ENCODE measurements at places on chromosomes 2 and 18.

DNA sequence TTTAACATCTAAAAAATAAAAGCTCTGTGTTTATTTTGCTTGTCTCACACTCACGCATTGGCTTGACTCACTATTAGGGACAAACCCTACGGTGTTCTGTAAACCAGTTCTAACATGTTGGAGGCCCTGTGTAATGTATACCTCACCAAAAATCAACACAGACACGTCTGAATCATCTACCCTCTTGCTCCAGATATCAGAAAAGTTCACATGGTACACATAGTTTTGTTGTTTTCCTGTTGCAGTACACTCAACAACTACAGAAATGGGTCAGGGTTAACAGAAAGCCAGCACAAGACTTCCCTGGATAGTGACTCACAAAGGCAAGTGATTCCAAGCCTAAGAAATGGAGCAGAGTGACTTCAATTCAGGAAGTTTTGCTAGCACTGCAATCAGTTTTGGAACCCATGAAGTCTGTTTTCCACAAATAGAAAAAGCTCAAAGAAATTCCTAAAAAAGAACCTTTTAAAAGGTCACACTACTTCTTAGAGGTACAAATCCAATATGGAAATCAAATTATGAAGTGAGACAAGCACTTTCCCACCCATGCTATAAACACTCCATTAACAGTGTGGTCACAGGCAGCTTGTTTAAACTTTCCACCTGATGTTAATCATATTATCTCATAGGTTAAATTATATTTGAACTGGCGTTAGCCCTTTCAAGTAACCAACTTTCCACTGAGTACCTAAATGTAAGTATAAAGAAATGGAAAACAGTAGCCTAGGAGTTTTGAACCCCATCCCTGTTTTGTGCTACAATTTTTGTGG, 87.4 kb downstream of the GAREM1 start:
- DNase-seq = no peak

DNA sequence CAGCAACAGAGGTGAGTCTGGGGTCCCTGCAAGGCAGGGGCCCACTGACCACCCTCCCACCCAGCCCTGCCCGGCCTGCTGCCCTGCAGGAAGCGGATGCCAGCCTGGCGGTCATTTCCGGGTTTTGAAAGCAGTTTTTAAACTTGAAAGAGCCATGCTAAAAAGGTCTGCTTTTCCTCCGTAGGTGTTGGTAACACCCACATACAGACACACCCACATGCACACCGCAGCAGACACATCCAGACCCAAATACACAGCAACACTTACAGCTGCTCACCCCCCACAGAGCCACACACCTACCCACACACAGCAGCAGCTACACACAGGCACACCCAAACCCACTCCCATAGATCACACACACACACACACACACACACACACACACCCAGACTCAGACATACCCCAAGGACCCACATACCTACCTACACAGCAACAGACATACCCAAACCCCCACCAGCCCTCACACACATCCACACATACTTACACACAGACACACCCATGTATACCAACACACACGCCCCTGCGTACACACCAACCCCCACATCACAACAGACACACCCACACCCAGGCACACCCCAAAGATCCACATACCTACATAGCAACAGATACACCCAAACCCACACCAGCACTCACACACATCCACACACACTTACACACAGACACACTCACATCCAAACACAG, 7.6 kb downstream of the ZFP36L2 start:
- peak; percentile 67 for DNase-seq

DNA sequence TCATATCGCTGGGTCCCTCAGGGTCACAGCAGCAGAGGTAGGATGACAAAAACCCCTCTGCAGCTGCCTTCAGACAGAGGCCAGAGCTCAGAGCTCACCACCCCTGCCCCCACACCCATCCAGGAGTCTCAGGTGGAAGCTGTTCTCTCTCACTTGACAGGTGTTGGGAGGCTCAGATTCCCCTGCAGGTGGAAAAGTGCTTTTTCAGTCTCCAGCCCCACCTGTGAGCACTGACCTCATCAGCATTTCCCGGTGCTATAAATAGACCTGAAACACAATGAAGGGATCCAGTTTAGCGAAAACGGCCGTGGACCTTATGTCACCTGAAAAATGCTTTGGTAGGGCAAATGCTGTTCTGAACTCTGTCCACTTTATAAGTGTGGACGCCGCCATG, 254.9 kb downstream of the NDUFA10 start:
- no peak for DNase-seq

DNA sequence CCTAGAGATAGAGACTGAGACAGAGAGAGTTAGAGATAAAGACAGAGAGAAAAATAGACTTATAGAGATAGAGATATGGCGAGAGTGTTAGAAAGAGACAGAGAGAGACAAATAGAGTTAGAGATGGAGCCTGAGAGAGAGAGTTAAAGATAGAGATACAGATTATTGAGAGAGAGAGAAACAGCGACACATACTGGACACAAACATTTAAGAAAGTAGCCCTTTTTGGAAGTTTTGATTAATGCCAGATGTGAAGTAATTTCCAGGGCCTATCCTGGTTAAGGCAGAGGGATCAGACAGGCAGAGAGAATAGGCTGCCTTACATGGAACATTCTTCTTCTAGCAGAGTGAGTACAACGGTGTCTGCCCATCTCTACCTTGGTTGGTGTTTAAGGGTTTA, 311.6 kb upstream of the CDH7 start:
- DNase-seq = no peak

- DNase-seq = no peak
These were observed 155.2 kb downstream of the ALK start for GRCh38 chr2:29766191-29766590.

GRCh38 chr2:2845267-2845666, 514.2 kb upstream of the MYT1L start:
- no peak for DNase-seq

DNA sequence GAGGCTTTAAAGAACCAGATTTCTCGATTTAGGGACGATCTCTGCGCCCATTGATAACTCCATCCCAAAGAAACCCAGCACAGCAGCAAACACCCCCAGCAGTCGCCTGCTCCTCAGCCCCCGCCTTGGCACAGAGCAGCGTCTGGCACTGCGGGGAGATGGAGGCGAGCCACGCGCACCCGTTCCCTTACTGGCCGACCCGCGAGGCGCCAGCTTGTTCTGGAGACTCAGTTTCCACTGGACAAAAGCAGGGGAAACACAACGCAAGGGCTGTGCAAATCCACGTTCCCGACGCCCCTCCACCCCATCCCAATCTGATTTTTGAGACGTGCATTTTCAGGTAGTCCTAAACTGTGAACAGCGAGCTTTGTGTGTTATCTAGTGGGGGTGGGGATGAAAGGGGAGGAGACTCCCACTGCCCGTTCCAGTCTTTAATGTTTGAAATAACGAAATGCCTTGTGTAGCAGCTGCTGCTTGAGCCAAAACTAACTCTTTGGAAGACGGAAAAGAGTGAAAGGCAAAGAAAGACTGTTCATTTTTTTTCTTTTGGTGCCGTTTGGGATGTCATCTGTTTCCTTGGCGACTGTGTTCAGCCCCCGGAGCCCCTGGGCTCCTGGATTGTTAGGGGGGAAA, 143.2 kb downstream of the MEIS1 start:
- DNase-seq = no peak

DNA sequence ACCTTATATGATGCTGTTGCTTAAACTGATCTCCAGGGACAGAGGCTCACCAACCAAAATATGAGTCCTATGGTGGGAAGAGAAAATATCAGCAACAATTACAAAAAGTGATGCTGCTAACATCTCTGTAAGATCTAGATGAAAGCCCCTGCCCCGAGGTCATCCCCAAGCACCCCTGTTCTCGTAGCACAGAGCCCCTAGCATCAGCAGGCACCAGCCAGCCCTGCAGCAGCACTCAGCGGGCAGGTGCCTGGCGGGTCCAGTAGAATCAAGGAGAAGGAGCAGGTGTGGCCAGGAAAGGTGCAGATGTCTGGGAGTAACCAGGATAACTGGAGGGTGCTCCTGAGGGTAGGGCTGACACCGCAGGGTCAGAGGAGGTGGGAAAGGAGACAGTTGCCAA, 474.2 kb upstream of the MYT1L start:
- no peak for DNase-seq

DNA sequence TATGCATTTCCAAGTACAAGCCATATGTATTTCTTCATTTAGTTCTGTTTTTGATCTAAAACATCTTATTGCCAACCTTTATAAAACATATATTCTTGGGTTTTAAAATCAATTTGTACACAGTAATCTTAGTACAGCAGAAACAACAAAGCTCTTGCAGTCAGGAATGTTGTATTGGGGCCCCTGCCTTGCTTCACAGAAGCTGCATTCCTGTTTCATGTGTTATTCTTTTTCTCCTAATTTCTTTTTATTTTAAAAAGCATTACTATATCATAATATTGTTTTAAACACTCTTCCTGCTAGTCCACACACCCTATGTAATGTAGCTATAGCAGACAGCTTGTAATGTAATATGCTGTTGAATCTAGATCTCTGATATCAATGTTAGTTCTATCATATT, 24.0 kb downstream of the SERPINB7 start:
- DNase-seq = no peak

DNA sequence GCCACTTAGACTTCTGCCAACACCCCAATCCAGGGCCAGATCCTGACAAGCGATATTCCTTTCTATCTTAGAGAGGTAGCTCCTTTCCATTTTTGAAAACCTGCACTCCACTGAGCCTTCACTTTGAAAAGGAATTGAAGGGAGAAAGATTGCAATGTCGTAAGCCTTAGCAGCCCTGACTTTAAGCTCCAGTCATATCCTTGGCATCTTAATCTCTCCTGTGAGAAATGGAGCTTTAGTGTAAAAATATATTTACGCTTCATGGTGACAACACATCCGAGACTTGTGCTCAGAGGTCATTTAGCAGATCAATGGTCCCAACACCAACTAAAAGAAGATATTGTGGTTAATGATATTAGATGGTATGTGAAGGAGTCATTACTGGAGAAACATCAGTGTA, 235.8 kb upstream of the MEX3C start:
- DNase-seq = no peak

GRCh38 chr2:239318790-239319661, 81.8 kb downstream of the HDAC4 start:
- DNase-seq = no peak

DNA sequence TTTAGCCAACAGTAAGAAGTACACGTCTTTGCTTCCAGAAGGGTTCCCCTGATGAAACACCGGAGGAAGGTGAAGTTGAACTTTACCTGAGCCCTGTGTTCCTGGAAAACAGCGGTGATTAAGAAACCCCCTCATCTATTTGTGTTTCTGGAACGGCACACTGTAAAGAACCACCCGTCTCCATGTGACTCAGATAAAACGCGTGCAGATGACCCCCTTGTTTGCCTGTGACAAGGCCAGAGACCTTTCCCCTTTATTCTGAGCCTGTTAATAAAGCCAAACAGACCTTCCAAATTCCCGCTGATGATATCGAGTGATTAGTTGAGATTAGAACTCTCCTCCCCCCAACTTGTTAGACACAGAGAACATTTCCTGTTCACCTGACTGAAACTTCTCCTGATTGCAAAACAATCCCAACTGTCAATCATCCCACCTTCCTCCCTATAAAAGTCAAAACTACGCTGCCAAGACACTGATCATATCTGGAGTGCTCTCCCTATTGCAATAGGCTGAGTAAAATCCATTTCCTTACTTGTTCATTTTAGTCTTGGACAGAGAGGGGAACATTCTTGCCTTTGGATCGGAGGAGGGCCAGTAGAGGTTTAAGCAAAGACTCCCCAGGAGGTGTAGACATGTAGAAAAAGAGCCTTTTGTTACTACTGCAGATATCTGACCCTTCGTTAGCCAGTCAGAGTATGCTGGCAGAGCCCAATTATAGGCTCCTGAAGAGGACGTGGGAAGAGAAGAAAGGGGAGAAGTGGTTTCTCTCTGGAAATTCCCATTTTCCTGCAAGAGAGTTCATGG, 914 bp upstream of the IWS1 start:
- no peak for DNase-seq

DNA sequence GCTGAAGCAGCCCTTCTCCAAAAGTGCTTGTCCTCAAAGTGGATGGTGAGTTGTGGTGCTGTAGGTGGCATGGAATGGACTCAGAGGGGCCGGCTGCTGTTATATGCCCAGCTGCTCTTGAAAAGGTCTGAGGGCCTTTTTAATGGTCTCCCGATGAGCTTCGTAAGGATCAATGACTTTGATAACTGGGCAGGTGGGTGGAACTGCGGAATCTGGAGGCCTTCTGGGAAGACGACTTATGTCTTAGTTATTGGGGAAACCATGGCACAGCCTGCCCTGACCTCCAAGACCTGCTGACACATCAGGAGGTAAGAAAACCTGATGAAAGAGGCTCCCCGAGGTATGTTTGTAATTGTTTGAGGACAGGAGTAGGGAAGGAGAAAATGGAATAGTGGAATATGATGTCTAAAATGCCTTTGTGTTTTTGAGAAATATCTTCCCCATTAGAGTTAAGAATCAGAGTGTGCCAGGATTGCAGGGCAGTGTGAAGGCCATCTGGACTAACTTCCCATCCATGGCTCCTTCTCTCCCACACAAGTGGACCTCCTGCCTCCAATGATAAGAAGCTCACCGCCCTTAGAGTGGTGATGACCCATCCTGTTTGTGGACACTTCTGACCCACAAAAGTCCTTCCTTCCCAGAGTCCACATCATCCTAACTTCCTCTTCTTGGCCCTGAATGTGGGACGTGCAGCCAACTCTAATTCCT, 236.1 kb downstream of the FHOD3 start:
- no peak for DNase-seq
